Neural progenitor cell (in vitro differentiated cells): ENCODE measurements at places on chromosomes 6 and 20. TPM values are rescaled to one million over a fixed set of nuclear protein-coding genes. Genes with fewer than 3 reads are reported as not detected.

DNA sequence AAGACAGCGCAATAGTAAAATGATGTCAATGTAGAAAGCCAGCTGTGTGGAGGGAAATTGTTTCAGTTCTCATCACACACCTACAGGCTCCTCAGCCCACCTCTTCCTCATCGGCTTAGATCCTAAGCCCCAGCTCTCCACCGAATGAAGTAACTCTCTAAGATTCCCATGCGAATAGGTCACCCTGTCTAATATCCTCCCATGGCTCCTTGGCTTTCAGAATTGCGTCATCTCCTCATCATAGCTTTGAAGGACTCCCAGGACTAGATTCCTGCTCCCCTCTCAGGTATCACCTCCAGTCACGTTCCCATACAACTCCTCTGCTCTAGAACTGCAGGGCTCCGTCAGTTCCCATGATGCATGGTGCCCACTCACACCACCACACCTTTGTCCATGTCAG is 16.2 kb upstream of the SLC22A16 start:
- no peaks in the 10 kb centered on the region for H3K36me3 ChIP-seq
- no peak for DNase-seq
- no peak overlapping the region for H3K4me3 ChIP-seq
- peaks cover 7% of the 10 kb centered on the region for H3K4me1 ChIP-seq
- no peaks in the 10 kb centered on the region for H3K27me3 ChIP-seq

DNA sequence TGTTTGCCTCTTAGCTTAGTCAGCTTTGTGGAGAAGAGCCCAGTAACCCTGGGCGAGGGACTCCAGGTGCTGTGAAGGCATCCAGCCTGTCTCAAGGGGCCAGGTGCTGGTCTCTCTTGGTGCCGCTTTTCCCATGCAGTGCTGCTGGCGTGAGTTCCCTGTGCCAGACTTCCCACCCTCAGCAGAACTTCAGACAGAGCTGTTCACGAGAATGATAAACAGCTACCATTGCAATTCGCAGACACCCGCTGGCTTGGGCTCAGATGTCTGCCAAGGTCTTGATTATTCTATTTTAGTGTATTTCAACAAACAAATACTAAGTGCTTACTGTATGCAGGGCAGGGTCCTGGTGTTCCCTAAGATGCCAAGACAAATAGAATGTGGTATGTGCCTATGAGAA is 57.7 kb downstream of the RNF217 start:
- H3K27ac ChIP-seq, result no peak overlapping the region
- peaks cover 6% of the 10 kb centered on the region for H3K4me1 ChIP-seq
- H3K4me3 ChIP-seq, result no peak overlapping the region
- H3K36me3 ChIP-seq, result no peaks in the 10 kb centered on the region

DNA sequence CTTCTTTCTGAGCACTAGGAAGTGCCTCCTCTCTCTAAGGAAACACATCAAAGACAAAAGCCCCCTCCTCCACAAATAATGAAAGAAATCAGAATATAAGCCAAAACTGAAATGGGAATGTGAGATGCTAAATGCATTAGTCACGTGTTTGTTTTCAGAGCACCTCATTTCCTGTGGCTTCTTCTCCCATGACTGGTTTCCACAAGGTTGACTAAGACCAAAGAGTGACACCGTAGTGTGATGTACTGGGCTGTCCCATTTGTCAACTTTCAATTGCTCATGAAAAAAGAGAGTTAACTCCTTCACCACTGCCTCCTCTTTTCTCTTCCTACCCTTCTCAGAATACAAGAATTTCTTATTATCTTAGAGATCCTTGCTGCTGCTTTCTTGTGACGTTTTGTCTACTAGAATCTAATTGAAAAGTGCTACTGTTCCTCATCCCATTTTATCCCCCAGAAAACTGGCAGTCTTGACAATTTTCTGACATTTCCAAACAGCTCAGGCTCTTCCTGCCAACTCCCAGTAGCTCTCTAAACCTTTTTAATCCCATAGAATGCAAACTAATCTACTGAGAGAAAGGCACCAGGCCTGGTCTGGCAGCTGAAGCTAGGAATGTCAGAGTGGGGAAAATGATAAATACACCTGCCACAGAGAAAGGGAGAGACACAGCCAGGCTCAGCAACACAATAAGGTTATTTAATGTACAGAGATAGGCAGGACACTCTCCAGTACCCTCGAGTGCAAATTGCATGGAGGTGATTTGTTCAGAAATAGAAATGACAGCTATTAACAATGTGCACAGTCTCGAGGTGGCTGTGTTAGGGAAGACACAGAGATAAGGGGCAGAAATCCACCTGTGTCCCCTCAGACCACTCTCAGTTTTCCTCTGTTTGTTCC is 671.7 kb upstream of the NRSN1 start:
- no peaks in the 10 kb centered on the region for H3K4me1 ChIP-seq
- peak; percentile 17 for DNase-seq
- no peak overlapping the region for H3K27ac ChIP-seq
- no peak overlapping the region for H3K4me3 ChIP-seq
- no peaks in the 10 kb centered on the region for H3K36me3 ChIP-seq

Gene ECT2L
- total RNA-seq, result 0.06 TPM in 1 of 2 replicates, not detected in the other

GRCh38 chr20:36825385-36826104 is 50.4 kb upstream of the TLDC2 start:
- H3K27ac ChIP-seq, result no peak overlapping the region
- H3K36me3 ChIP-seq, result peaks cover 3% of the 10 kb centered on the region
- peaks cover 9% of the 10 kb centered on the region for H3K4me1 ChIP-seq
- H3K27me3 ChIP-seq, result no peaks in the 10 kb centered on the region

DNA sequence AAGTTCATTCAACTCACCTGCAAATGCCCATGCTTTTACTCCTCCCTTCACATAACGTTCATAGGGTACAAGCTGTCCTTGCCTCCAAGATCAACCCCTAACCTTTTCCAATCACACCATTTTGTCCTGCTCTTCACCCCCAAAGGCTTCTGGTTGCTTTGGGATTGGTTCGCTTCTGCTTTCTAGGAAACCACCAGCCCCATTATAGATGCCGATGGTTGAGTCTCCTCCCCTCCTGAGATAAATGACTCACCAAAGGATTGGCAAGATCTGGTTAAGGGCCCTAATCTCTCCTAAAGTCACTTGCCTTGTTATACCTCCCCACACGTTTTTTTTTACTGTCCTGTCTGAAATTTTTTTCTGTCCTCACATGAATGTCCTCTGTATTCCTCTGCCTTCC is 311.4 kb downstream of the HACE1 start:
- no peaks in the 10 kb centered on the region for H3K27me3 ChIP-seq
- no peak for DNase-seq
- H3K4me3 ChIP-seq, result no peak overlapping the region
- H3K27ac ChIP-seq, result no peak overlapping the region
- H3K36me3 ChIP-seq, result no peaks in the 10 kb centered on the region

GRCh38 chr6:146297815-146298214 is 245.8 kb upstream of the RAB32 start:
- no peaks in the 10 kb centered on the region for H3K36me3 ChIP-seq
- no peak overlapping the region for H3K4me3 ChIP-seq
- H3K4me1 ChIP-seq, result no peaks in the 10 kb centered on the region
- H3K27ac ChIP-seq, result no peak overlapping the region
- no peak for DNase-seq
- no peaks in the 10 kb centered on the region for H3K27me3 ChIP-seq

GRCh38 chr6:37495244-37495934 is 4.3 kb downstream of the CCDC167 start:
- H3K4me3 ChIP-seq, result no peak overlapping the region
- peaks cover 41% of the 10 kb centered on the region for H3K4me1 ChIP-seq

GRCh38 chr6:19301980-19302379 is 535.2 kb upstream of the ID4 start:
- H3K36me3 ChIP-seq, result no peaks in the 10 kb centered on the region
- H3K4me3 ChIP-seq, result no peak overlapping the region
- no peak overlapping the region for H3K27ac ChIP-seq
- H3K4me1 ChIP-seq, result peaks cover 33% of the 10 kb centered on the region
- peaks cover 14% of the 10 kb centered on the region for H3K27me3 ChIP-seq

DNA sequence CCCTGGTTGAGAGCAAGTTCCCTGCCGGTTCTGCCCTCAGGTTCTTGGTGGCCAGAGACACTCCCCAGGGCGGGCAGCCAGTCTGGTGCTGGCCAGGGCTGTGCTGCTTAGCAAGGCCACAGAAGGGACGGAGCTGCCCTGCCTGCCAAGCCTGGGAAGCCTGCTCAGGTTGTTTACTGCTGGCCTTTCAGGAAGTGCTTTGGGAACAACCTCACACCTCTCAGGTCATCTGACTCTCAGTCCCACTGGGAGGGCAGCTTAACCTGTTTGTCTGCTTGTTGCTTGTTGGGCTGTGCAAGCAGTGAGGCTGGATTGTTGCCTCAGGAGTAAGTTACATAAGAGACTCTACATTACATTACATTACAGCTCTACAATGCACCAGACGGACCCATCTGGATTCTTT is 75.8 kb upstream of the AFDN start:
- no peaks in the 10 kb centered on the region for H3K36me3 ChIP-seq
- DNase-seq, result no peak
- no peak overlapping the region for H3K27ac ChIP-seq
- no peak overlapping the region for H3K4me3 ChIP-seq
- no peaks in the 10 kb centered on the region for H3K27me3 ChIP-seq
- H3K4me1 ChIP-seq, result peaks cover 10% of the 10 kb centered on the region

Gene CYP39A1
- 4.5 and 7.1 TPM in 2 replicates for total RNA-seq

DNA sequence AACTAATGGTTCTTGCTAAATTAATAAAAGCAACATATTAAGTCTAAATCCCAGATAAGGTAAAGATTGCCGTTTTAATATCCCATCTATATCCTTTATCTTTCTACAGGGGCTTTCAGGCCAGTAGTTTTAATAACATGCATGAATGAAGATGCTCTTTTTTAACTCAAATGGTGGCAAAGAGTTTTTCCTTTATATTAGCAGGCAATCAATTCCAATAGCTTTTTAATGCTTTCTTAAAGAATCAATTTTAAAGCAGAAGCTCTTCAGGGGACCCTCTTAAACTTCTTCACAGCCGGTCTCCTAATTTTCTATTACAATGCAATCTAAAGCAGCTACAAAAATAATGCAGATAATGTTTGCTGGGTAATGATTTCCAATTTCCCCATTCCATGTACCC is 107.8 kb upstream of the HS3ST5 start:
- H3K36me3 ChIP-seq, result no peaks in the 10 kb centered on the region
- H3K4me3 ChIP-seq, result no peak overlapping the region
- no peak overlapping the region for H3K27ac ChIP-seq
- DNase-seq, result no peak
- H3K27me3 ChIP-seq, result no peaks in the 10 kb centered on the region
- peaks cover 6% of the 10 kb centered on the region for H3K4me1 ChIP-seq

GRCh38 chr20:51665543-51666118 is 102.6 kb downstream of the ATP9A start:
- no peak overlapping the region for H3K4me3 ChIP-seq
- DNase-seq, result no peak
- no peaks in the 10 kb centered on the region for H3K27me3 ChIP-seq
- H3K36me3 ChIP-seq, result no peaks in the 10 kb centered on the region
- H3K27ac ChIP-seq, result no peak overlapping the region

- H3K27ac ChIP-seq, result no peak overlapping the region
- no peaks in the 10 kb centered on the region for H3K4me1 ChIP-seq
- H3K4me3 ChIP-seq, result no peak overlapping the region
- H3K27me3 ChIP-seq, result no peaks in the 10 kb centered on the region
These were observed 89.7 kb upstream of the RNF217 start for GRCh38 chr6:124872361-124873065.

- H3K36me3 ChIP-seq, result no peaks in the 10 kb centered on the region
- peak; percentile 66 for DNase-seq
- H3K27me3 ChIP-seq, result peaks cover 95% of the 10 kb centered on the region
- H3K27ac ChIP-seq, result no peak overlapping the region
These were observed 822 bp downstream of the FOXQ1 start for GRCh38 chr6:1312473-1313367.

GRCh38 chr6:90109141-90109540 is 187.5 kb downstream of the BACH2 start:
- H3K36me3 ChIP-seq, result no peaks in the 10 kb centered on the region
- peaks cover 14% of the 10 kb centered on the region for H3K4me1 ChIP-seq
- no peak overlapping the region for H3K4me3 ChIP-seq
- no peaks in the 10 kb centered on the region for H3K27me3 ChIP-seq
- no peak overlapping the region for H3K27ac ChIP-seq

Gene AVP
- total RNA-seq, result not detected in 2 replicates

GRCh38 chr6:46850792-46851191 is 57.6 kb downstream of the MEP1A start:
- H3K36me3 ChIP-seq, result no peaks in the 10 kb centered on the region
- H3K4me3 ChIP-seq, result no peak overlapping the region
- H3K27ac ChIP-seq, result no peak overlapping the region
- peaks cover 14% of the 10 kb centered on the region for H3K27me3 ChIP-seq
- H3K4me1 ChIP-seq, result no peaks in the 10 kb centered on the region
- no peak for DNase-seq

DNA sequence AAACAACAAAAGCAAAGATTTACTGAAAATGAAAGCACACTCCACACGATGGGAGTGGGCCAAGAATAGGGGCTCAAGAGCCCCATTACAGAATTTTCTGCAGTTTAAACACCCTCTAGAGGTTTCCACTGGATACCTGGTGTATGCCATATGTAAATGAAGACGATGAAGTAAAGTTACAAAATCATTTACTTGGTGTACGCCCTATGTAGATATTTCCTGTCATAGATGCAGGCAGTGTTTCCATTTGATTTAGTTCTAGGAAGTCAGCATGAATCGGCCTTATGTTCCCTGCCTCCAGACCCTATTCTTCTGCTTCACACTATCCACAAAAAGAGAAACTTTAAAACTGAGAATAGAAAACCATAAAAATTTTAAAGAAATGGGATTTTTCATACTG is 404.4 kb upstream of the GJE1 start:
- H3K4me1 ChIP-seq, result no peaks in the 10 kb centered on the region
- H3K27ac ChIP-seq, result no peak overlapping the region
- H3K27me3 ChIP-seq, result no peaks in the 10 kb centered on the region
- no peak for DNase-seq
- H3K36me3 ChIP-seq, result no peaks in the 10 kb centered on the region

DNA sequence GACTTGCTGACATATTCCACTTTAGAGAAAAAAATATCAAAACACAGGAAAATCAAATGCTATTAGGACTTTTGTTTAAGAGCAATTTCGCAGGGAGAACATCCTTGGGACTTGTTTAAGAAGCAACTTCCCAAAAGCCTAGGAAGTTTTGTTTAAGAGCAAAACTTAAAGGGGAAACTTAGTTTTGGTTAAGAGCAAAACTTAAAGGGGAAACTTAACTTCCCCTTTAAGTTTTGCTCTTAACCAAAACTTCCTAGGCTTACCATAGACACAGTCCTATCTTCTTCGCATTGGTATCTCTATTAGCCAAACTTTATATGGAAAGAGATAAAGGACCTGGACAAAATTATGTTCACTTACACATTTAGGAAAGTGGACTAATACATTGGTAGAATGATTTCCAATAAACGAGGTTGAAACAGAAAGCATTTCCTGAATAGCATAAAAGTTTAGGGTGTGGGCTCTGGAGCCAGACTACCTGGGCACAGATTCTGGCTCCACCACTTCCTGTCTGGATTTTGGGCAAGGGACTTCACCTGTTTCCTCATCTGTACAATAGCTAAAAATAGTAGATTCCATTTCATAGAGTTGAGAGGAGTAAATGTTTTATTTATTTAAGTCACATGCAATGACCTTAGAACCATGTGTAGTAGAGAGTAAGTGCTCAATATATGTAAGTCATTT is 15.7 kb downstream of the PAQR8 start:
- H3K27ac ChIP-seq, result no peak overlapping the region
- no peak overlapping the region for H3K4me3 ChIP-seq
- H3K27me3 ChIP-seq, result no peaks in the 10 kb centered on the region
- H3K36me3 ChIP-seq, result no peaks in the 10 kb centered on the region
